Stimulated activated CD4-positive, alpha-beta T cell treated with anti-CD3 and anti-CD28 coated beads, Interleukin-2, amount 100 ng/mL, for 4 hours (primary cell): ENCODE measurements at places on chromosomes 12 and 14.
A peak's percentile ranks its signal among the peaks of the same experiment; 100 is the strongest.

DNA sequence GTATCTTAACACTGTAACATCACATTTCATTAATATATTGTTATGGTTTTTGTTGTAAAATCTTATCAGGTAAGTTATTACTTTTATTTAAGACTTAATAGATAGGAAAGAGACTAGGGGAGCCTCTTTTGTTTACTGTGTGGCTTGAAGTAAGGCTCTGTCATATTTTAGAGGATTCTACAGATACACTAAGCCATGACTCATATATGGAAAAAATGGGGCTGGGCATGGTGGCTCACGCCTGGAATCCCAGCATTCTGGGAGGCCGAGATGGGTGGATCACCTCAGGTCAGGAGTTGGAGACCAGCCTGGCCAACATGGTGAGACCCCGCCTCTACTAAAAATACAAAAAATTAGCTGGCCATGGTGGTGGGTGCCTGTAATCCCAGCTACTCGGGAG lies 23.6 kb upstream of the NPFF start:
- no peak for DNase-seq

DNA sequence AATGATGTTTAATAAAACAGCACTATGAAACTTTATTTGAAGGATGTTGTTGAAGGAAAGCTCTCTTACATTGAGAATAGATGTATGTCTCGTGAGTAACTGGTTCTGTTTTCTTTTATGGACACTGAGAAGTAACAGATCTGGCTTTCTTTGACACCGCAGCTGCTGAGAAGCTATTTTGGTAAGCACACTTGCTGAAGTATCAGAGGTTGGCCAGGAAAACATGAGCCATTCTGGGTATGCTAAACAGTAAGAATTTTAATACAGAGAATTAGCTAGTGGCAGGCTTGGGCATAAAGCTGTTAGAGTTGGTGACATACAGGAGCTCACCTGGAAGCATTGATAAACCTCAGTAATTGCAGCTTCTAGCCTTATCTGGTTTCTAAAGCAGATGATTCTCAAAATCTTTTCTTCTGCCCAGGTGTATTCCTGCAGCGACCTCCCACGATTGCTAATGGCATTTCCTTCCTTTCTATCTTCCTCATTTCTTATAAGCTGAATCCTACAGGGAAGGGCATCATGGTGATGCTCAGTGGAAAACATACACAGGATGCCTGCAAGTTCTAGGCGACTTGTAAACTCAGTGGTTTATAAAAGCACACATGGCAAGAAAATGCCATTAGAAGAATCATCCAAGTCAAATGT lies 291.6 kb upstream of the SLC16A7 start:
- no peak for DNase-seq

GRCh38 chr12:9944391-9944790 lies 12.2 kb upstream of the CLEC2A start:
- no peak for DNase-seq

DNA sequence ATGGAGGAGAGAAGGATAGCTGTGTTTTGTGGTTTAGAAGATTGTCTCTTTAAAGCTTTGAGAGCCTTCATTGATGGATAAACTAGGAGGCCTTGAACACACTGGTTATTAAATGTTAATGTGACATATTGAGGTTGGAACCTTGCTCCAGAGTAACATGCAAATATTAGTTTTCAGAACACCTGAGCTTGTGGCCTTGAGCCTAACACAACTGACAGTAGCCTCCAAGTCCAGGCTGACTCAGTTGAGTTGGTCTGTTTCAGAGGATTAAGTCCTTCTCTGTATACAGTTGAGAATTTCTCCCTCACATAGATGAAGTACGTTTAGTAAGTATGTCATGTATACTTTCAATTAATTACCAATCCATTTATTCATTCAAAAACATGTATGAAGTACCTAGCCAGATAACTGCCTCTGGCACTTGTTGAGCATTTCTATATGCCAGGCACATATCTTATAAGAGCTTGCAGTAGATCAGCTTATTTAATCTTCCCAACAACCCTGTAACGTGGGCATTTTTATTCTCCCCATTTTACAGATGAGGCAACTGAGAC lies 63.5 kb downstream of the ELK3 start:
- DNase-seq, result no peak

DNA sequence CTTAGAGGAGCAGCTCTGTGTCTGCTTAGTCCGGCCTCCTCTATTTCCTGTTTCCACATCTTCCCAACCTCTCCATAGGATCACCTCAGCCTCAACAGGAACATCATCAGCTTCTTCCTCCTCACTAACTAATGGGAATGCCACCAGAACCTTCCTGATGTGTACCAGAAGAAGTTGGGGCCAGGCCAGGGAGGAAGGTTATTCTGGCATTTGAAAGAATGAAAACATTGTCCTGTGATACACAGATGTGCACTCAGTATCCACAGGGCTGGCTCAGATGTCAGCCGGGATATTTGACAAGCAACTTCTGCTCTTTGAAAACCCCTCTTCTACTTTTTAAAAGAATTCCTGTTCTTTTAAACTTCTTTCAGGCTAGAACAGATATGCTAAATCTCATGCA lies 63.6 kb downstream of the TMEM30B start:
- no peak for DNase-seq

GRCh38 chr12:94817695-94818075 lies 167.3 kb upstream of the TMCC3 start:
- DNase-seq, result no peak

DNA sequence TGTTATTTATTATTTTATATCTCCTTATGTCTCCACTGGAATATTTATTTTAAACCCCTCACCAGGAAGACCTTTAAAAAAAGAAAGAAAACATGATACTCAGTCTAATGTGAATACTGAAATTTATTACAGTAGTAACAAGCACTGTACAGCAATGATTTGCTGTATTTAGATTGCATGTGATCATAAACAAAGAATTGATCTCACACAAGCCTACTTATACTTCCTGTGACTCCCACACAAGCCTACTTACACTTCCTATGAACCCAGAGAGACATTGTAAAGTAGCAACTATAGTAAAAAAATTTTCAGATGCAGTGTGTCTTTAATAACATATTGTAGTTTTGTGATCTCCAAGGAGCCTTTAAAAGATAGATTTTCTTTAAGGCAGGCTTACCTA lies 142.7 kb upstream of the SYT1 start:
- DNase-seq, result no peak

DNA sequence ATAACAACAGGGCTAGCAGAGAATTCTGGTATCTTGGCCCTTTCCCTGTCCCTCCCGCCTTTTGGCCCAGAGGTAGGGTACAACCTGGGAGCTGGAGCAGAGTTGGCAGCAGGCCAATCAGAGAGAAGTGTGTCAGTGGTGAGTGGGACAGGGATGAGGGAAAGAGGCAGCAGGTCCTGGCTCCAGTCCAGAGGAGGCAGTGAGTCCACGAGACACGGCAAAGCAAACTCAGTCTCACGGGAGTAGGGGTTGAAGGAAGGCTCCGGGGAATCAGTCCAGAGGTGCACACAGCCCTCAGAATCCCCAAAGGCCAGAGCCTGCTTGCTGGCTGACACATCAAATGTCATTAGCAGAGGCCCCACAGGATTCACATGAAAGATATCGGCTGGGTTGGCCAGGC lies 7.3 kb downstream of the PAN2 start:
- DNase-seq, result no peak

DNA sequence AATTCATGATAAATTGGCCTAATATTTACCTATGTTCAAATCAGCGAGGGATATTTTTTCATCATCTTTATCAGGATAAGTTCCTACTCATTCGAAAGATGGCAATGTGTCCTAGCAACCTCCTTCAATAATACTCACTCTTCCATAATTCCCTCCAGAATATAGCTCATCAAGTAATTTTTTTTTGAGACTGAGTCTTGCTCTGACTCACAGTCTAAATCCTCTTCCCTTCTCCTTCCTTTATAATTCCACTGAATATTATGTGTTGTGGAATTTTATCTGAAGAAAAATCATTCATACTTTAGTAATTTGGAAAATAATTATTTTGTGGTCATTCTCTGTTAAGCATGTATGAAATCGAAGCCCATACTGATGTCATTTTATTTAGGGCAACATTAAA lies 663.8 kb downstream of the FLRT2 start:
- no peak for DNase-seq

GRCh38 chr12:56080556-56081138 lies 682 bp downstream of the ERBB3 start:
- no peak for DNase-seq

GRCh38 chr12:92138144-92138543 lies 7.5 kb downstream of the BTG1 start:
- no peak for DNase-seq

GRCh38 chr12:109053382-109054123 lies 1.2 kb downstream of the USP30 start:
- DNase-seq, result peak; percentile 13

DNA sequence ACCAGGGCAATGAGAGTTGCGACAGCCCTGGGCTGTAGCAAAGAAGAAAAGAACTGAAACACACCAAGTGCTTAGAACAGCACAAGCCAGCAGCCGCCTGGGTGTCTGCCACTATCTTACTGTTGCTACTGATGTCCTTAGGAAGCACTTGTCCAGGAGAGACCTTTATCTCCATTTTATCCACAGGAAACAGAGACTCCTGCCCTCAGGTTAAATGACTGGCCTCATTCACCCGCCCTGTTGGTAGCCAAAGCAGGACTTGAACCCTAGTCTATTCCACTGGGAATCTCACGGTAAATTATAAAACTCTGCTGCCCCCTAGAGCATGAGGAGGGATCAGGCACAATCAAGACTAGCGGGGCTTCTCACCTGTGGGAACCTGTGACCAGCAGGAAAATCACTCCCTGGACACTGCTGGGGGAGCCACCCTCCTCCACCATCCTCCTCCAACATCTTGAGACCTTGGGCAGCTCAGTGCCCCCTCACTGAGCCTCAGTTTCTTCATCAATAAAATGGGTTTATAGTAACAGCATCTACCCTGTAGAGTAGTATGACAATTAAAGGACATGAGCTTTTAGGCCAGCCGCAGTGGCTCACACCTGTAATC lies 20.5 kb upstream of the TESC start:
- no peak for DNase-seq

DNA sequence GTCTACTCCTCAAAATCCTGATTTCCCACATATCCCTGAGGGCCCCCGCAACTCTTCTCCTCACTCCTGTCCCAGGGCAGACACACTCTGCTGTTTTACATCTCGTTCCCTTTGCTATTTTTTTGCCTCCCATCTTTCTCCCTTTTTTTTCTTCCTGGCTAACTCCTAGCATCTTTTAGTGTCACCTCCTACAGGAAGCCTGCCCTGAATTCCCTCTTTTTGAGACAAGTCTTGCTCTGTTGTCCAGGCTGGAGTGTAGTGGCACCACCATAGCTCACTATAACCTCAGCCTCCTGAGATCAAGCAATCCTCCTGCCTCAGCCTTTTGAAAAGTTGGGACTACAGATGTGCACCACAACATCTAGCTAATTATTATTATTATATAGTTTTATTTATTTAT lies 13.3 kb downstream of the MORN3 start:
- no peak for DNase-seq

DNA sequence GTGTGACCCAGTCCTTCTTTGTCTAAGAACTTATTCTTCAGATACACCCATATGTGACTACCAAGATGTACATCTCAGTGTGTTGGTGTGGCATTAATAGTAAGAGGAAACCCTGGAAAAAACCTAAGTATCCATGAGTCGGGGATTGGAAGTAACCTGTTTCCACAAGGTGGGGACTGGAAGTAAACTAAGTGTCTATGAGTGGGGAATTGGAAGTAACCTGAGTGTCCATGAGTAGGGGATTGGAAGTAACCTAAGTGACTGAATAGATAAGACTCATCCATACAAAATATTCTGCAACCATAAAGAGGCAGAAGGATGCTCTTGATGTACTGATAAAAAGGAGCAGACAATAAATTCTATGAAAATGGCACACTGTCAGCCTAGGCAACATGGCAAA lies 184.7 kb downstream of the PHETA1 start:
- no peak for DNase-seq

DNA sequence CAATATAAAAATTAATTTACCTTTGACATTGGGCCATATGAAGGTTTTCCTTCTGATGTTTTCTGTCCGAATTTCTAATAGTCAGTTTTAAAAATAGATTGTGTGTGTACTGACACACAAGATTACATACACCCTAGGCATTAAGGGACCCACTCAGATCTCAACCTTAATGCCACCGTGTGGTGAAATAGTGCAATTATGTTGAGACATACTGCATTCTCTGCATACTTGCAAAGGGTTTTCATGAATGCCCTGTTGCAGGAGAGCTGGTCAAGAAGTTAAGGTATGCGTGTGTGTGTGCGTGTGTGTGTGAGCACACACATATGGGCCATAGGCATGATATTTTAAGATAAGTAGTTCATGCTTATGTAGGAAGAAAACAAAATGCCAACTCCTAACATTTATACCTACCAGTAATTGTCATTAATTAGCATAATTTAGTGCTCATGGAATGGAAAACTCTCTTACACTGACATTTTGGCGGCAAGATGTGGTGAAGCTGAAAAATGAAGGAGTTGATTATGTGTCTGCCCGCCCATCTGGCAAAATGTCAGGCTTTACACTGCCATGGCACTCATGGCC lies 58.8 kb downstream of the PIK3C2G start:
- no peak for DNase-seq

- DNase-seq, result no peak
Observed at GRCh38 chr12:17333287-17333686, 727.3 kb upstream of the LMO3 start.

GRCh38 chr14:81018251-81018650 lies 62.8 kb downstream of the TSHR start:
- DNase-seq, result no peak

DNA sequence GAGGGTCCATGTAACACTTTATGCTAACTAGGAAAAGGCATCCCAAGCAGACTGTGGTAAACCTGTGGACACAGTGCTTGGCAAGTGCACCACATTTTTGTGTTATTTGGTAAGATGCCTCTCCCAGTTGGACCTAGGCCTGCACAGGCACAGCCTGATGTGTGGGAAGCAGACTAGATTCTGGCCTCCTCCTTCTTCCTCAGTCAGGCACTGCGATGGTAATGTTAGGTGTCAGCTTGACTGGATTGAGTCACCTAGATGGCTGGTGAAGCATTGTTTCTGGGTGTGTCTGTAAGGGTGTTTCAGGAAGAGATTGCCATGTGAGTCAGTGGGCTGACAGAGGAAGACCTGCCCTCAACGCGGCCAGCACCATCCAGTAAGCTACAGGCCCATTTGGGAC lies 25.3 kb upstream of the RHOJ start:
- no peak for DNase-seq

- no peak for DNase-seq
Observed at GRCh38 chr12:132492522-132492921, 2.6 kb downstream of the FBRSL1 start.

DNA sequence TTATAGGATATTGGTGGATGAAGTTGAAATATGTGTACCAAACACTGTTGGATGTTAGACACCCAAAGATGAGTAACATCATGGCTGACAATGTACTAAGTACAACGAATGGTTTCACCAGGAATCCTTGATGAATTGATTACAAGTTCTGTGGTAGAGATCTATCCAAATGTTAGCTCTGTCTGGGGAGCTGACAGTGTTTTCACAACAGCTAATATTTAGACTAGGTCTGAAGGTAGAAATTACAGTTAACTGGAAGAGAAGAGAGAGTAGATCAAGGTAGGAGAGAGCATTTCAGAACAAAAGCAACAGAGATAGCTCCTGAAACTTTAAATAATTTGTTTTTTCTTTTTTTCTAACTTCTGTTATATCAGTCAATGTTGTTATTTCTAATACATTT lies 44.9 kb downstream of the DERA start:
- no peak for DNase-seq
